Activated T-cell treated with anti-CD3 and anti-CD28 coated beads, Interleukin-2, amount 50 U/mL, for 72 hours (primary cell): ENCODE measurements at places on chromosomes 7 and 10.

DNA sequence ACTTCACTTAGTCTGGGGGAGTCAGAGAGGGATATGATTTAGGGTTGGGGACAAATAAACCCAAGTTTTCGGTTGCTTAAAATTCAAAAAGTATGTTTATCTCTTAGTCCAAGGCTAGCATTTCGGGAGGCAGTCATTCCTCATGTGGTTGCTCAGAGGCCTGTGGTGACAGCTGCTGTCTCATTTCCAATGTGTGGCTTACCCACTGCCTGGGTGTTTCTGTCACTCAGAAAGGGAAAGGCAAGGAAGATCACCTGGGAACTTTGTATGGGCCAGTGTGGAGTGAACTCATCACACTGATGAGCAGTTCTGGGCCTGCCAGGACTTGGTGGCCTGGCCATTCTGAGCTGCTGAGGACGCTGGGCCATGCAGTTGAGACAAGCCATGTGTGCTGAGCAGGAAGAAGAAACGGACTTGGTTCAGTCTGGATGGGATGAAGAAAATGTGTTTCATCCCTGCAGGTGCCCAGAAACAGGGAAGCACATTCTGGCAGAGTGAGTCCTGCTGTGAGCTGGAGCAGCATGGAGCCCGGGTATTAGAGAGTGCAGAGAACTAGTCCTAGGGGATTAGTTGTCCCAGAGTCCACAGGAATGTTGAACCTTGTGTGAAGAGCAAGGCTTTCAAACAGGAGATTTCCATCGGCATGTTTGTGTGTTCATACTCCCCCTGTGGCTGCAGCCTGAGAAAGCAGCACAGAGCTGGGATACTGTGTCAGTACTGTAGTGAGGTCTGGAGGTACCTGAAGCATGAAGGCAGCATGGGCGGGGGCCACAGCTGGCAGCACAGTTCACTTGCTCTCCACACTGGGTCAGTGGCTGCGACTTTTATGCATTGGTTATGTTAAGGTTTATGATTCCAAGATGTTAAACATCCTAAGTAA, 211.1 kb upstream of the IGFBP3 start:
- no peak for DNase-seq

DNA sequence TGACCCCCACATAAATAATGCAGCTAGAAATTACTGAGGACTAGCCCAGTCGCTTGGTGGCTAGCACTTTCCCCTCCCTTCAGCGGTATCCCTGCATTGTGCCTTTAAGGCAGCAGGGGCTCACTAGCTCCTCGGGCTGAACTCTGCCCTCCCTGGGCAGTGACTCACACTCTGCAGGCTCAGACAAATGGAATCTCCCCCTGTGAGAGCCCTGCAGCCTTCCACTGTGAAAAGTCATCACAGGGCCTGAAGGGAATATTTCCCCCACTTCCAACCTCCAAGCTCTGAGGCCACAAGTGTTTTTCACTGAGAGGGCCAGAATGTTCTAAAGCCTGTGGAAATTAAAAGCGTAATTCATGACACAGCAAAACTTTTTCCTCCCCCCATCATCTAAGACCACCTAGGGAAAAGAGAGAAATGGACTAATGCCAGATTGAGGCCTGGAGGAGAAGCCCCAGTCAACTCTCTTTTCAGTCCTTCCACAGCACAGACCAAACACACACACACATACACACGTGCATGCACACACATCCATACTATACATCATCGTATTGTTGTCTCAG, 93.6 kb upstream of the COL1A2 start:
- DNase-seq = no peak

- no peak for DNase-seq
Measured at GRCh38 chr10:34911661-34912205, 96.6 kb upstream of the PARD3 start.

- DNase-seq = no peak
Measured at GRCh38 chr10:61608255-61609033, 54.3 kb upstream of the CABCOCO1 start.

- DNase-seq = no peak
Measured at GRCh38 chr7:19368491-19368925, 223.3 kb upstream of the FERD3L start.

GRCh38 chr7:100719523-100720278, 567 bp upstream of the EPO start:
- no peak for DNase-seq

GRCh38 chr7:94445696-94446194, 51.0 kb downstream of the COL1A2 start:
- no peak for DNase-seq

- no peak for DNase-seq
Measured at GRCh38 chr7:109101332-109101731, 531.7 kb downstream of the DNAJB9 start.

GRCh38 chr10:23358357-23358756, 13.8 kb upstream of the C10orf67 start:
- DNase-seq = no peak

GRCh38 chr7:52168085-52168484, 851.5 kb upstream of the COBL start:
- no peak for DNase-seq

DNA sequence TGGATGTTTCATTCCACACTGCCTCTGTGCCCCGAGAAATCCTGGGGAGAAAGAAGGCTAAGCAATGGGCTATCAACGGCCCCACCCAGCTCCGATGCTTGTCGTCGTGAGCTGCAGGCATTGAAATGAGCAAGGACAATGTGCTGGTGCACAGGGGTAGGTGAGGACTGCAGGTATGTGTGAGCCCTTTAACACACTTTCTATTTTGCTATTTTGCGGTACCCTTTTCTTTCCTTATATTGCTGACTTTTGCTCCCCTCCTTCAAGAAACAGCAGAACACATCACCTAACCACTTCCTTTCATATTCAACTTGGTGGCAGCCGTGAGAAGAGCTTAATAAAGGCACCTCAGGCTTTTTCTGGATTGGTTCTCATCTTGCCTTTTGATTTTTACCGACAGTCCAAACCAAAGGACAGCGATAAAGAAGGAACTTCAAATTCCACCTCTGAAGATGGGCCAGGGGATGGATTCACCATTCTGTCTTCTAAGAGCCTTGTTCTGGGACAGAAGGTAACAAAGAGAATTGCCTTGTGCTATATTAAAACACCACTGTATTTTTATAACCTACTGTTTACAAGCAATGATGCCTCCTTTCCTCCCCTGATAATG, 39.2 kb downstream of the AIFM2 start:
- peak; percentile 28 for DNase-seq

GRCh38 chr7:31647511-31647910, 39.5 kb upstream of the PPP1R17 start:
- no peak for DNase-seq

DNA sequence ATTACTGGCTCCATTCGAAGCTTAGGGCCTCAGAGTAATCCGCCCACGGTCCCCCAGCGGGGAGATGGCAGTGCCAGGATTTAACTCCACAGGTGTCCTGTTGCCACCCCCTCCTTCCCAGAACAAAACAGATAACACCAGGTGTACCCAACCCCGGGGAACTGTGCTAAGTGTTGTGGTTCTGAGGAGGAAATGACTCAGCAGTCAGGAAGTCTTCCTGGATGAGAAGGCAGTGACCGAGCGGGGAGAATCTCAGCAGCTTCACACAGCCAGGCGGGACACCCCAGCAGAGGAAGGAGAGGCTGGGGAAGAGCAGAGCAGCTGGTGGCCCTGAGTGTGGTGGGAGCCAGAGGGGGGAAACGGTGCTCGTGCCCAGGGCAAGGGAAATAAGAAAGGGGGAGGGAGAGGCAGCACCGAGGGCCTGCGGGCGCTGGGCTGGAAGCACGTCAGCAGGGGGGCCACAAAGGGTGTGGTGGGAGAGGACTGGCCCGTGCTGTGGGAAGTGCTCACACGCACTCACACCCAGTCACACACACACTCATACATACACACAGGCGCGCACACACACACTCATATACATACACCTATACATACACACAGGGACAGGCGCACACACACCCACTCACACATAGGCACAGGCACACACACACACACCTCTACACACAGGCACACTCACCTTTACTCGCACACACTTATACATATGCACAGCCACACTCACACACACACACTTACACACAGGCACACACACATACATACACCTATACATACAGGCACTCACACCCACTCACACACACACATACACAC, 59.8 kb upstream of the CHST15 start:
- peak; percentile 36 for DNase-seq

DNA sequence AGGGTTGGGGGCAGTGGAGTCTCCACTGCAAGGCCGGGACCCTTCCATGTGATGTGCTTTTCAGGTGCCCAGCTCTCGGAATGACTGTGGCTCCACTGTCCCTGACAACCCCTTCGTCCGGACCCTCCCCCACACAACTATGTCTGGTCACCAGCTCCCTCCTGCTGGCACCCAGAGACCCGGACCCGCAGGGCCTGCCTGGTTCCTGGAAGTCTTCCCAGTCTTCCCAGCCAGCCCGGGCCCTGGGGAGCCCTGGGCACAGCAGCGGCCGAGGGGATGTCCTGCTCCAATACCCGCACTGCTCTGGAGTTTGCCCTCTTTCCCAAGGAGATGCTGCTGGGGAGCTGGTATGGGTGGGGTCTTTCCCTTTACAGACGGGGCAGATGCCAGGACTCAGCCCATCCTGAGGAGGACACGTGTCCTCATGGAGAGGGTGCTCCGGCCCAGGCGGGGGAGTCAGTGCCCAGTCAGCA, 5.5 kb downstream of the ATP6V0E2 start:
- DNase-seq = no peak

GRCh38 chr10:32068569-32068968, 12.3 kb upstream of the KIF5B start:
- no peak for DNase-seq

GRCh38 chr7:37448636-37449361, at the start of gene ELMO1:
TSS of gene ELMO1 (minus strand) at chr7:37448864. CDS start at chr7:37342690, 106,174 bp downstream.
- DNase-seq = peak; percentile 82

DNA sequence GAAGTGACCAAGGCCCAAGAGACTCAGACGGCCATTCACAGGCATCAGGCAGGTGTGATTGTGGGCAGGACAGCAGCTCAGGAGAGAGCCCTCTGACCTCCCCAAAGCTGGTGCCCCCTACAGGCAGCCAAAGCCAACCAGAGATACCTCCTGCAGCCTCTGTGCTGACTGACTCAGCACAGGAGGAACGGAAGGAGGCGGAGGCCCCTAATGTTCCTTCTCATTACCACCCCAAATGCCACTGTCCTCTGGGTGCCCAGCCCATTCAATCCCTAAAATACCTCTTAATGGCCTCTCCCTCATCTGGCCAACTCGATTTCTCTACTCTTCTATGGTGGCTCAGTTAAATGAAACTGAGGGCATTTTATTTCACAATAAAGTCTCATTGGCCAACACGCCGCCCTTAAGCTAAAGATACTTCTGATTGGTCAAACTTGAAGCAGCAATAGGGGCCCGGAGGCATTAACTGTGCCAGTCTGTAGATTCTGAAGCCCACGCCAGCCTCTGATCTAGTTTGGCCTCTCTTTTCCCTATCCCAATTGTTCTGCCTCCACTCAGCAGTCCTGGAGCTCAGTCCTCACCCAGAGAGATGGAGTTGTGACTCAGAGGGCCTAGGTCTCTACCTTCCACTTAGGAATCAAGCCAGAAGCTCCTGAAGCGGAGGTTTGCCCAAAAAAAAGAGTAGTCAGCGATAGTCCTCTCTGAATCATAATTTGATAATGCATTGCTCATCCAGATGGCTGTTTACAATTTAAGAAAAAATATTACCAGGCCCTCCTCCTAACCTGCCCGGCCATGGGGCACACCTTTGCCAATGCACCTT, 1.2 kb downstream of the CYREN start:
- DNase-seq = peak; percentile 79

GRCh38 chr7:33807779-33808482, 97.4 kb upstream of the BMPER start:
- peak; percentile 10 for DNase-seq

DNA sequence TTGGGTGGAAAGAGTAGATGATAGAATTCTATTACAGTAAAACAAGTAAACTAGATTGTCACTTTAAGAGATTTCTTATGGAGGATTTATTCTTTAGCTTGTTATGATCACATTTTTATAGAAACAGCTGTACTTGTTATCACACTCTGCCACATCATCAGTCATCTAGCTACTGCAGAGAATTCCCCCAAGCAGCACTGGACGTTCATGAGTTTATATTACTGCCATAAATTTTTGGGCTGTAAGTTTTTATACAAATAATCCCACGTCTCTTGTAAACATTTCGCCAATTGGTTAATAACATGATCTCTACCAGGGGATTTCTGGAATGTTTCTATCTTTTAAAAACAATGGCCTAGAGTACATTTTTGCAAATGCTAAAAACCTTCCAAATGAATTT, 238.8 kb downstream of the POLR1F start:
- no peak for DNase-seq

DNA sequence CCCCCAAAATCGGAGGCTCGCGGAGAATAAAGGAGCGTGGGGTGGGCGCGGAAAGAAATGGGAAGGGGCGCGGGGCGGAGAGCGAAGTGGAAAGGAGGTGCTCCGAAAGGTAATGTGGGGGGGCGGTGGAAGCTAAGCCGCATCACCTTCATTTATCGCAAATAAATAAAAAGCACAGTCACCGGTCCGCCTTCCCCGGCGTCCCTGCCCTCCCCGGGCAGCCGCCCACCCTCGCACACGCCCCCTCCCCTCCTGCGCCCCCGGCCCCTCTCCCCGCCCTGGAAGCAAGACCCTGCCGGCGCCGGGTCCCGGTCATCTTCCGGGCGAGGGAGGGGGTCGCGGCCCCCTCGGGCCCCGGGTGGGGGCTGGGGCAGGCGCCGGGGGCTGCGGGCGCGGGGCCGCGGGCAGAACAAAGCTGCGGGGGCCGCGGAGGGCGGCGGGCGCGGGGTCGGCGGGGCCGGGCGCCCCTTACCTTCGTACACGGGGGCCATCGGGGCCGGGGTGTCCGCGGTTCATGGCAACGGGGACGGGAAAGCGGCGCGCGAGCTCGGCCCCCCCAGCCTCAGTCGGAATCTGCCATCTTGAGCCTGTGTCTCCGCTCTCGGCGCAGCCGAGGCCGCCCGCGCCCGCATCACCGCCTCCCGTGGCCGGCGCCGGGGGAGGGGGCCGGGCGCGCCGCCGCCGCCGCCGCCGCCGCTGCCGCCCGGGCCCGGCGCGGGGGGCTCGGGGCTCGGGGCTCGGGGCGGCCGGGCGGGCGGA, 486 bp downstream of the HIPK2 start:
- peak; percentile 55 for DNase-seq

DNA sequence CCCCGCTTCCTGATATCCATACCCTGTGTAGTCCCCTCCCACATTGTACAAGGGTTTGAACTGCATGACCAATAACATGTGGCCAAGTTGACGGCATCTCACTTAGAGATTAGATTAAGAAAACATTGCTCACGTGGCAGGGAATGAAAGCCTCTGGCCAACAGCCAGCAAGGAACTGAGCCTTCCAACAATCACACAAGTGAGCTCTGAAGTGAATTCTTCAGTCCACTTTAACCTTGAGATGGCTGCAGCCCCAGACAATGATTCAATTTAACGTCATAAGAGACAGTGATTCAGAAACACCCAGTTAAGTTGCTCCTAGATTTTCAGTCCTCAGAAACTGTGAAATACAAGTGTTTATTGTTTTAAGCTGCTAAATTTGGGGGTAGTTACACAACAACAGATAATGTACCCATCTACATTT, 165.9 kb upstream of the PLXNA4 start:
- no peak for DNase-seq

GRCh38 chr10:3698312-3698711, 86.7 kb downstream of the KLF6 start:
- DNase-seq = no peak

GRCh38 chr7:116576350-116577319, 51.8 kb downstream of the CAV1 start:
- no peak for DNase-seq

- no peak for DNase-seq
Measured at GRCh38 chr7:87499494-87499893, 24.0 kb upstream of the ABCB4 start.

GRCh38 chr10:59668096-59668495, 41.6 kb downstream of the SLC16A9 start:
- DNase-seq = no peak
